ENCODE measurements at places on chromosomes 16 and 17.

GRCh38 chr17:29747660-29748059 is 124.9 kb upstream of the CORO6 start:
- no peak for DNase-seq

GRCh38 chr16:79691007-79691406 is 90.5 kb upstream of the MAF start:
- DNase-seq: no peak

GRCh38 chr17:8488901-8489300 is 53.2 kb downstream of the NDEL1 start:
- no peak for DNase-seq

DNA sequence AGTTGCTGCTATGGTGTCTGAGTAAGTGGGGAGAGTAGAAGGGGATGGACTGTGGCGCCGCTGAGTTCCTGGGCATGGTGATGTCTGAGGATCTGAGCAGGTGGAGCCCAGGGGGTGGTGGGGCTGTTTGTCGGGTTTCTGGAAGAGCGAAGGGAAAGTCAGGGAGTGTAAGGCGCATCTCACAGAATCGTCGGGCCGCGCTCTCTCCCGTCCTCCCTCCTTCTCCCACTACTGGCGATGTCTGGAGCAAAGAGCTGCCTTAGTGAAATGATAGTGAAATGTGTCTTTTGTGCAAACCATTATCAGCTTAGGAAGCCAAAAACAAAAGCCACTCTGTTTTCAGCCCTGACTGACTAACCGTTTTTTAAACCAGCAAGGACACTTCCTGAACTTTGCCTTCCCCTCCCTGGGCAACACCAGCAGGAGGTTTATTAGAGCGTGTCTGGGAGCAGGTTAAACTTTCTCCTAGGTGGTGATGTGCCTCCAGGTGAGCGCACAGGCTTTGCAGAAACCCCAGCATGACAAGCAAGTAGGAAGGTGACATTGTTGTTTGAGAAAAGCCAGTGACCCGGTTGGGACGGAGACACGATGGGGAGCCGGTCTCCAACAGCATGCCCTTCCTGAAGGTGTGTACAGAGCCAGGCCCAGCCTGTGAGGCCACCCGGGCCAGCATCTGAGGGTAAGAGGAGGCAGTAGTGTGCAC is 49.1 kb downstream of the RAB11FIP3 start:
- no peak for DNase-seq

GRCh38 chr16:58299757-58300349 is 5.0 kb upstream of the PRSS54 start:
- DNase-seq: no peak

GRCh38 chr17:67696347-67696746 is 21.4 kb upstream of the NOL11 start:
- no peak for DNase-seq

- no peak for DNase-seq
Observed at GRCh38 chr17:75566834-75567233, 20.8 kb upstream of the MYO15B start.

GRCh38 chr17:79942011-79942405 is 93.7 kb downstream of the TBC1D16 start:
- DNase-seq: no peak

DNA sequence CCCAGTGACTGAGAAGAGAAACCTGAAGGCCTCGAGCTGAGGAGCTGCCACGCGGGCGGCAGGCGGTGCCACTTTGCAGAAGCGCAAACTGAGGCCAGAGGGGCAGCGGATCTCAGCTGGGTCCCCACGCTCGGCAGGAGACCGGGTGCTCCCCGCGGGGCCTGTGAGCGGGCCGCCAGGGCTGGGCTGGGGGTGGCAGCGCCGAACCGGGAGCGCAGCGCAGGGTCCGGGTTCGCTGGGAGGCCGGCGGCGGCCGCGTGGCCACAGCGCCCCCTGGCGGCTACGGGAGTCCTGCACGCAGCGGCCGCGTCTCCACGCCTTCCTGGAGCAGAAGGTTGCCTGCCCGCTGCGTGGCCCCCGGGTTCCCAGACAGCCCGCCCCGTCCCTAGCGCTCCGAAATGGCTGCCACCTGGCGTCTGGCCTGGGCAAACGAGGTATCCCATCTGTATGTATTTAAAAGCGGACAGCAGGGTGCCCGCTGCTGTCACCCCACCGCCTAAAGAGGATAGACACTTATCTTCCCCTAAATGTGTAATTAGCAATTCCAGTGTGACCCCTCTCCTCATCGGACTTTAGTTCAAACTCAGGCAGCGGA is 96.1 kb upstream of the CDH5 start:
- DNase-seq: peak; percentile 34

- no peak for DNase-seq
Observed at GRCh38 chr16:47888142-47888541, 267.7 kb downstream of the ABCC12 start.

DNA sequence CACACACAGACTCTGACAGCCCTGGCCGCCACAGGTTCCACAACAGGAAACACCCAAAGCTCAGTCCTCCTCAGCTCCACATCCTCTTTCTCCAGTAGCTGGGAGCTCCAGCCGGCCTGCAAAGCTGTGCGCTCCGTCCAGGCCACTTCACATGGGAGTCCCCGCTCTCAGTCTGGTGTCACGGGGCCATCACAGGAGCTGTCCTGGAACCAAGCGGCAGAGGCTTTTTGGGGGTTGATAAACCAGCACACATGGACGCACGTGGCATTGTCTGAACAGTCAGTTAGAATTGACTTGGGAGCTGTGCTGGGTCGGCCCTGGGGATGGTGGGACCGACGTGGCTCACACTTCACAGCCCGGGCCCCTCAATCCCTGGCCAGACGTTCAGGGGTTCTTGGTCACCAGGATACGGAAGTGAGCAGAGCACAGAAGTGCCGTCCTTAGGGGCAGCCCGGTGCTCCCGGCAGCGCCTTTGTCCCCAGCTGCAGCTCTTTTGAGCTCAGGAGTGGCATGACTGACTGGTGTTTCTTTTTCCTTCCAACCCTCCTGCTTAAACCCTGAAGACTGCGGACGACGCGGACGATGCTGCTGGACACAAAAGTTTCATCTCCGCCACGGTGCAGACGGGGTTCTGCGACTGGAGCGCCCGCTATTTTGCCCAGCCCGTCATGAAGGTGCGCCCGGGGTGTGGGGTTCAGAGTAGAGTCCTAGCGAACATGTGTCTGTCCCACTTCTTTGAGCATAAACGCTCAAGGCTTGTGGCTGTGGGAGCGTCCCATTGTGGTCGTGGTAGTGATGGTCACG is 66.6 kb upstream of the CHMP6 start:
- DNase-seq: no peak

GRCh38 chr16:4891097-4891885 is 44.0 kb downstream of the UBN1 start:
- no peak for DNase-seq

DNA sequence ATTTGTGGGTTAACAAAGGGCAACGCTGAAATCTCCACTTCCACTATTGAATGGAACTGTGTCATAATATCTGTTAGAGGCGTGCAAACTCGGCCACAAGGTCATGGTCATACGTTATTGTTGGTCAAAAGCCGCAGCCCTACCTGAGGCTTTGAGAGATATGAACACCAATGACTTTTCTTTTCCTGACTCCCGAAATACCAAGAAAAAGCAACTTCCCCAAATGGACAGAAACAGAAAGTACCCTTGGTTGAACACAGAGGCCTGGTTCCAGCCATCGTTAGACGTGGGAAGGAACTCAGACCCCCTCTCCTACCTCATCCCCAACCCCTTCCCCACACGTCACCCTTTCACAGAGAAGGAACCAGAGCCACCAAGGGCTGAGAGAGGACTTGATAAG is 1.4 kb upstream of the PIK3R5 start:
- DNase-seq: peak; percentile 6

GRCh38 chr16:22330326-22330725 is 33.1 kb downstream of the POLR3E start:
- no peak for DNase-seq

DNA sequence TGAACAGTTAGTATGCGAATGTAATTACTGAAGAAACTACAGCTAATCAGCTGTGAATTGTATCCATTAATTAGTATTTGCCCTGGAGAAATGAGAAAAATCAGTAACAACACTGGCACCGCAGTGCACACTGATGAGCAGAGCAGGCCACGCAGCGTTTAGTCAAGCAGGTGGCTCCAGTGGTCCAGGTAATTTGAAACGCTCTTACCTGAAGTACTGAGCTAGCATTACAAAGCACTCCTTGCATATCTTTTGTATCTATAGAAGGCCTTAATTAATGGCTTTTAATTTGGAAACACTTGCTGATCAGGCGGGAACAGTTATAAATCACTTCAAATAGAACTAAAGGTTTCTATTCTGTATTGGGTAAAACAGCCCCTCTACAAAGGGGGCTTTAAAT is 76.4 kb downstream of the TOX3 start:
- DNase-seq: no peak

DNA sequence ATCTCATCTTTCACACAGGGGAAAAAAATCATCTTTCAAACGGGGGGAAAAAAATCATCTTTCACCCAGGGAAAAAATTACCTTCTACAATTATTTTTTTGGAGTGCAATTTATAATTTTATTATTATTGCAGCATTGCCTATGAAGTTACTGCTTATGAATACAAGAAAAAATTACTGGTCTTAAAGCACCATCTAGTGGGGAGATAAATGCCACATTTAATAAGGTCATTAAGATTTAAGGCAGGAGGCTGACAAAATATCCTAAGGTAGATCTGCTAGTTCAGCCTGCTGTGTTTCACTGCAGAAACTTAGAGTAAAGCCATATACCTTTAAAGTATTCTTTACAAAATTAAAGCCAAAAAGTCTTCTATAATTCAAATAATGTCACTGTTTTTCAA is 13.7 kb downstream of the SHCBP1 start:
- no peak for DNase-seq

DNA sequence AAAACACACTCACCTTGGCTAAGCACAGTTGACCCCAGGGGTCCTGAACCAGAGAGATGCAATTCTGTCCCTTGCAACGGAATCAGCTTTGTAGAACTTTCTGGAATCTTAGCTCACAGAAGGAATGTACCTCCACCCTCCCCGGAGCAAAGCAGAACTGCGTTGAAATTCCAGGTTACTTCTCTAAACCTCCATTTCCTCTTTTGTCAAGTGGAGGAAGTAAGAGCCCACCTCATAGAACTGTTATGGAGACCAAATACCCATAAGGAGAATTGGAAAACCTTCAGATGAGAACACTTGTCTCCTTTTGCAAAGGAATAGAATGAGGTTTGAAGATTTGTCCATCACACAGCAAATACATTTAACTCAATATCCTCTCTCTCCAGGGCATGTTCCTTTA is 86.6 kb upstream of the RBBP6 start:
- no peak for DNase-seq

- no peak for DNase-seq
Observed at GRCh38 chr17:78020717-78021108, 62.2 kb downstream of the TNRC6C start.

DNA sequence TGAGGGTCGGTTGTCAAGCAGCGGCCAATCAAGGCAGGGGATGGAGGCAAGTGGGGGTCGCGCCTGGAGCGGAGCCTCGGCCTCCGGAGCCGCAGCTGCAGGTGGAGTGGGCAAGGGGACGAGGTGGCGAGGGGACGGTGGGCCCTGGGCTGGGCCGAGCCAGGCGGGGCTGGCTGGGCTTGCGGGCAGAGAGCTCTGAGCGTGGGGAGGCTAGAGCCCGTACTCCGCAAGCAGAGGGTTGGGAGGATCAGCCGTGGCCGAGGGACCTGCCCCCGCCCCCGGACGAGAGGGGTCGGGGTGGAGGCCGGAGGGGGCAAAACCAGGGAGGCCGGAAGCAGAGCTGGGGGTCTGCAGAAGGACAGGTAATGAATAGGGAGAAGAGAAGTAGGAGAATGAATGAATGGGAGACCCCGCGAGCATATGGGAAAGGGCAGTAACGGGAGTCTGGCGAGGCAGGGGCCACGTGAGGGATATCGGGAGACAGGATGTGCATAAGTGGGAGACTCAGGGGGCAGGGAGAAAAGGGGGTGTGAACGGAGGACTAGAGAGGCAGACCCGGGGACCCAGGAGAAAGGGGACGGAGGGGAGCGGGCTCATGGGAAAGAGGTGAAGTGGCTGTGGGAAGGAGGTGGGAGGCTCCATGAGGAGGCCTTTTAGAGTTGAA is at the start of gene KATNB1:
TSS of gene KATNB1 (plus strand) at position 16 of the 664 bp plus-strand sequence. CDS start 1,474 bp downstream, outside the sequence.
- DNase-seq: no peak

DNA sequence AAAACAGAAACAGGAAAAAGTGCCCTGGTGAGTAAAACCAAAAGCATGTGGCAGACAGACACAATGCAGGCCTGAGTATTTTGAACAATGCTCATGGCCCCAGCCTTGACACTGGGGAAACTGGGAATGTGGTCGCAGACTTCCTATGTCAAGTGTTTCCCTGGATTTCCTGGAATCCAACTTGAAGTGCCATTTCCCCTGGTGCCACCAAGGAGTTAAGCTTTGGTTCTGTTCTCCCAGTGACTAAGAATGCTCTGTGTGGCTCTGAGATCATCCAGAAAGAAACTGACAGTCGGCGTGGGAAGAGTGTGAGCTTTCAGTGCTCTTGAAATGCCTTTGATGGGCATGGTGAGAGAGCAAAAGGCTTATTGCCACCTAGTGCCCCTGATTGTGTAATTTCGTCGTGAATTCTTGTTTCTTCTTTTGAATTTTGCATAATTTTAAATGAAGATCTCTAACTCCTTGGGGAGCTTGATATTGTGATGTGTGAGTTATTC is 96.0 kb downstream of the YPEL2 start:
- peak; percentile 38 for DNase-seq

DNA sequence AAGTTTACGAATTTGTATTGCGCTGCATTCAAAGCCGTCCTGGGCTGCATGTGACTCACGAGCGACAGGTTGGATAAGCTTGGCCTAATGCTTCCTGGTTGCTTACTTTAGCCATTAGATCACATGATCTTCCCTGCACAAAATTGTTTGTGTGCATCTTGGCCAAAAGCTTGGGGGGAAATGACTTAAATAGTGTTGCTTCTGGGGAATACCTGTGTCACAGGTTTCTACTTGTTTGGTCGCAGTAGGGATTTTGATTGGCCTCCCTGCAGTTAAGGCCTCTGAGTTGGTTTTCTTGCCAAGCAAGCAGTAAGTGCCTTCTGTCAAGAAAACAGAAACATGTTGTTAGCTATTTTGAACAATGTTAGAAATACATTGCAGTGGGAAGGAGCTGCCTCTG is 39.6 kb upstream of the DUSP14 start:
- DNase-seq: no peak

GRCh38 chr17:22217135-22217534 is 524.8 kb downstream of the KCNJ18 start:
- DNase-seq: no peak

GRCh38 chr16:87201052-87201451 is 116.1 kb downstream of the C16orf95 start:
- DNase-seq: no peak

DNA sequence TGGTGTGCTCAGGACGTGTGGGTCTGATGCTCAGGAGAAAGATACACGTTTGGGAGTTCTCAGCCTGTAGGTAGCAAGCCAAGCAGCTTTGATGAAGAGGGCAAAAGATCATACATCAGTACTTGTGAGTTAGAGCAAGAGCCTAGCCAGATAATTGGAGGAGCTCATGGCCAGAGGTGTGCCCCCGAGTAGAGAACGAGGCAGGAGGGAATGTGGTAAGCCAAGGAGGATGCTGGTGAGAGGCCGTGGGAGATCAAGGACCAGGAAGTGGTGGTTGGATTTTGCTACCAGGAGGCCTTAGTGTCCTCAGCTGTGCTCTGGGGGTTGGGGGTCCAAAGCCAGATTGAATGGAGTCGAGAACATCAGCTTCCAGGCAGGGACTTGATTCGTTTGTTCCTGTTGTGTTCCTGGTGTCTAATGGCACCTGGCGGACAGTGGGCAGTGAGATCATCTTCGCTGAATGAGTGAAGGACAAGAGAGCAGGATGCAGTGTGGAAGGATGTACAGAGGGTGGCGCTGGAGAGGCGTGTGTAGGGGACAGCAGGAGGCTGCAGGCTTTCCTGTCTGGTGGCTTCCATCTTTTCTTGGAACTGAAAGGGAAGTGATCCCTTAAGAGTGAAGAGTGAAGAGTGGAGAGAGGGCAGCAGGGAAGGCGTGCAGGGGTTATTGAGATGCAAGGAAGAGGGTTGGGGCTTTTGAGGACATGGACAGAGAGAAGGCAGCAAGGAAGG is 11.6 kb downstream of the FBXL19 start:
- DNase-seq: no peak
